ENCODE measurements at places on chromosomes 6 and 20. TPM values are rescaled to one million over a fixed set of nuclear protein-coding genes. Genes with fewer than 3 reads are reported as not detected.
A peak's percentile ranks its signal among the peaks of the same experiment; 100 is the strongest.

Gene CALHM4
- not detected for total RNA-seq

DNA sequence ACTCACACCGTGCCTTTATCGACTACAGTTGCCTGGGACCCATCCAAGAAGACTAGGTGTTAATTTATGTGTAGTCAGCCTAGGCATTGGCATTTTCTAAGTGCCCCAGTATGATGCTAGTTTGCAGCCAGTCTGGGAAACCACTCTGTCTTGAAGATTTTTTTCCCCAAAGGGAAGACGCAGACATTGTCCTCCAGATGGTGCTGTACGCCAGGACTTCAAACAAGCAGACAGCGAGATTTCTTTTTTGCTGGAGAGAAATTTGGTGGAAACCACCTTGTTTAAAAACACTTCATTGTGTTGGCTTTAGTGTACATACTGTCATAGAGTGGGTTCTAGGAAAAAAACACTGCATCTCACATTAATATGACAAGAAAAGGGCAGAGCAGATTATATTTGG lies 30.0 kb downstream of the ALDH5A1 start:
- DNase-seq, result no peak
- peaks cover 3% of the 10 kb centered on the region for H3K36me3 ChIP-seq
- H3K4me1 ChIP-seq, result no peaks in the 10 kb centered on the region
- H3K27ac ChIP-seq, result no peak overlapping the region
- H3K27me3 ChIP-seq, result no peaks in the 10 kb centered on the region

Gene MATN4
- 0.10 TPM for total RNA-seq

Gene TREML2
- total RNA-seq, result not detected

DNA sequence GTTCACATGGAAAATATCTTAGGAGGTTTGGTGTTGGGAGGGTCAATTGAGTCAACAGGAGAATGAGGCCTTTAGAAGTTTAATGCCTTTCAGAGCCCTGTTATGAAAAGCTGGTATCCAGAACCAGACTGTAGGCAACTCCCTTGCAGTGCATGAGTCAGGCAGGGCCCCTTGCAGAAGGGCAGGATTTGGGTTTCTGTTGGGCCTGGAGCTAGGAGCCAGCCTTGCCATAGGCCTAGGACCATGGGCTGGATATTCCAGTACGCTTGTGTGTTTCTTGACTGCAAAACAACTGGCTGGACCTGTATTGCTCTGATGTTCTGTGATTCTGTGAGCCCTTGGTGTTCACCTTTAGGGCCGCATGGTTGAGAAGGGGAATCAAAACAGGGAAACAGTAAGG lies 350.9 kb upstream of the PRND start:
- peaks cover 1% of the 10 kb centered on the region for H3K36me3 ChIP-seq
- no peak overlapping the region for H3K4me3 ChIP-seq
- peaks cover 13% of the 10 kb centered on the region for H3K27me3 ChIP-seq
- no peak overlapping the region for H3K27ac ChIP-seq
- H3K4me1 ChIP-seq, result peaks cover 6% of the 10 kb centered on the region
- no peak for DNase-seq

Gene KCNB1
- total RNA-seq, result 1.3 TPM

Gene CCN6
- total RNA-seq, result not detected

- no peak for DNase-seq
- H3K27ac ChIP-seq, result no peak overlapping the region
- H3K4me1 ChIP-seq, result no peaks in the 10 kb centered on the region
- peaks cover 9% of the 10 kb centered on the region for H3K27me3 ChIP-seq
- H3K36me3 ChIP-seq, result no peaks in the 10 kb centered on the region
Measured at GRCh38 chr20:57166568-57167291, 99.7 kb downstream of the BMP7 start.

Gene IL17A
- total RNA-seq, result not detected

DNA sequence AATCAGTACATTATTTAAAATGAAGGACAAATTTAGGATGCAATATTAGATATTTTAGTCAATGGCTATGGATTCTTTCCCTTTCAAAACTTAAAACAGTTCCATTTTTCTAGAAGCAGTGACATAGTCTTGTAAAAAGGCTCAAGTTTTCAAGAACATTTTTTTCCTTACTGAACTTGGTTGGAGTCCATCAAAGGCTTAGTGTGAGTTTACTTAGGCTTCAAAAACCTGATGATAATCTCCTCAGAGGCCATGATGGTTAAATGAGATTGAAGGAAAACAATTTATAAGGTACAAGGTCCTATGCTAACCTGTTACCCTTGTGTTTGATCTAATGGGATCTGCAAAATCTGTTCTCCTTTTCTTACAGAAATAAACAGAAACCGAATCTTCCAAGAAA lies 531.8 kb downstream of the UTRN start:
- no peak overlapping the region for H3K27ac ChIP-seq
- no peak for DNase-seq
- peaks cover 12% of the 10 kb centered on the region for H3K36me3 ChIP-seq
- no peak overlapping the region for H3K4me3 ChIP-seq
- H3K27me3 ChIP-seq, result no peaks in the 10 kb centered on the region
- peaks cover 2% of the 10 kb centered on the region for H3K4me1 ChIP-seq

Gene FILIP1
- total RNA-seq, result 0.51 TPM

- H3K27me3 ChIP-seq, result peaks cover 2% of the 10 kb centered on the region
- no peaks in the 10 kb centered on the region for H3K36me3 ChIP-seq
- no peak overlapping the region for H3K27ac ChIP-seq
- no peak for DNase-seq
- H3K4me3 ChIP-seq, result no peak overlapping the region
Measured at GRCh38 chr20:60630609-60631008, 621.5 kb upstream of the CDH4 start.

Gene VGLL2
- total RNA-seq, result not detected

DNA sequence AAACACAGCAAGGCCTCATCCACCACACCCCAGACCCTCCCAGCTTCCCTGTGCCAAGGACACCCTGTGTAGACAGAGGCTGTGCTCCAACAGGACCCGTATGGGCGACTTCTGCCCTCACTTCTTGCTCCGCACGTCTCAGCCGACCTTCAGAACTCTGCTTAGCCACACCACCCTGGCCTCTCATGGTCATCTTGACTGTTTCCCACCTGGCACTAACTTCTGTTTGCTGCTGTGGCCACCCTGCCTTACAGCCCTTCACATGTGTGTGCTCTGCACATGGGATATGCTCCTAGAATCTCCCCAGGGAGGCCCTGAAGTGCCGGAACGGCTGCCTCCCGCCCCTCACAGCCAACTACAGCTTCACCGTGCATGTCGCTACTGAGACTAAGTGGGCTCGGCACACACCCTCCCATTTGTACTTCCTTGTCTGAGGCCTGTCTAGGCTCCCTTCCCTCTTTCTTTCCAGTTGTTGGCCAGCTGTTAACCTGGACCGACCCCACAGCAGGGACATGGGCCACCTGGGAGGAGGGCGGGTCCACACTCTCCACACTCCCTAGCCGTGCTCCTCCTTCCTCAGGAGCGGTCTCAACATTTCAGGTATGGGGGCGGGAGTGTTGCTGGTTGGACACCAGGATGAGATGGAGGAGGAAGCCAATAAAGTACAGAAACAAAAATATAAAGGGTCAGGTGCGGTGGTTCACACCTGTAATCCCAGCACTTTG lies 69.6 kb downstream of the PYGB start:
- H3K4me3 ChIP-seq, result no peak overlapping the region
- no peaks in the 10 kb centered on the region for H3K27me3 ChIP-seq
- H3K36me3 ChIP-seq, result peaks cover 2% of the 10 kb centered on the region
- H3K4me1 ChIP-seq, result peaks cover 6% of the 10 kb centered on the region

- no peaks in the 10 kb centered on the region for H3K36me3 ChIP-seq
- no peak overlapping the region for H3K4me3 ChIP-seq
- DNase-seq, result no peak
- no peak overlapping the region for H3K27ac ChIP-seq
- no peaks in the 10 kb centered on the region for H3K27me3 ChIP-seq
- peaks cover 16% of the 10 kb centered on the region for H3K4me1 ChIP-seq
Measured at GRCh38 chr6:124772733-124773319, 189.4 kb upstream of the RNF217 start.

GRCh38 chr6:74756923-74757322 lies 448.9 kb downstream of the COL12A1 start:
- H3K36me3 ChIP-seq, result peaks cover 5% of the 10 kb centered on the region
- H3K4me1 ChIP-seq, result peaks cover 61% of the 10 kb centered on the region
- no peaks in the 10 kb centered on the region for H3K27me3 ChIP-seq
- no peak overlapping the region for H3K4me3 ChIP-seq

- H3K27me3 ChIP-seq, result peaks cover 1% of the 10 kb centered on the region
- peaks cover 3% of the 10 kb centered on the region for H3K4me1 ChIP-seq
- no peak overlapping the region for H3K27ac ChIP-seq
- DNase-seq, result no peak
Measured at GRCh38 chr6:168901076-168901475, 352.6 kb downstream of the THBS2 start.

- H3K27ac ChIP-seq, result no peak overlapping the region
- H3K4me1 ChIP-seq, result peaks cover 10% of the 10 kb centered on the region
- no peaks in the 10 kb centered on the region for H3K36me3 ChIP-seq
- H3K4me3 ChIP-seq, result no peak overlapping the region
- no peak for DNase-seq
Measured at GRCh38 chr6:36953931-36954261, 642 bp upstream of the PI16 start.

Gene SEC23B
- total RNA-seq, result 38.9 TPM

Gene RIPOR3
- total RNA-seq, result not detected

- no peak overlapping the region for H3K4me3 ChIP-seq
- DNase-seq, result no peak
- H3K27me3 ChIP-seq, result no peaks in the 10 kb centered on the region
- peaks cover 2% of the 10 kb centered on the region for H3K4me1 ChIP-seq
Measured at GRCh38 chr20:51600016-51600420, 57.5 kb upstream of the NFATC2 start.

GRCh38 chr6:82246370-82246769 lies 1.2 kb downstream of the IBTK start:
- H3K4me1 ChIP-seq, result peaks cover 51% of the 10 kb centered on the region
- H3K36me3 ChIP-seq, result peaks cover 6% of the 10 kb centered on the region
- H3K27me3 ChIP-seq, result no peaks in the 10 kb centered on the region
- H3K4me3 ChIP-seq, result peak overlapping the region; percentile 97

- no peak for DNase-seq
- H3K36me3 ChIP-seq, result no peaks in the 10 kb centered on the region
- peaks cover 14% of the 10 kb centered on the region for H3K4me1 ChIP-seq
- no peak overlapping the region for H3K4me3 ChIP-seq
- no peak overlapping the region for H3K27ac ChIP-seq
- H3K27me3 ChIP-seq, result no peaks in the 10 kb centered on the region
Measured at GRCh38 chr6:155968921-155969320, 513.3 kb upstream of the NOX3 start.

Gene RGS17
- 2.2 TPM for total RNA-seq

DNA sequence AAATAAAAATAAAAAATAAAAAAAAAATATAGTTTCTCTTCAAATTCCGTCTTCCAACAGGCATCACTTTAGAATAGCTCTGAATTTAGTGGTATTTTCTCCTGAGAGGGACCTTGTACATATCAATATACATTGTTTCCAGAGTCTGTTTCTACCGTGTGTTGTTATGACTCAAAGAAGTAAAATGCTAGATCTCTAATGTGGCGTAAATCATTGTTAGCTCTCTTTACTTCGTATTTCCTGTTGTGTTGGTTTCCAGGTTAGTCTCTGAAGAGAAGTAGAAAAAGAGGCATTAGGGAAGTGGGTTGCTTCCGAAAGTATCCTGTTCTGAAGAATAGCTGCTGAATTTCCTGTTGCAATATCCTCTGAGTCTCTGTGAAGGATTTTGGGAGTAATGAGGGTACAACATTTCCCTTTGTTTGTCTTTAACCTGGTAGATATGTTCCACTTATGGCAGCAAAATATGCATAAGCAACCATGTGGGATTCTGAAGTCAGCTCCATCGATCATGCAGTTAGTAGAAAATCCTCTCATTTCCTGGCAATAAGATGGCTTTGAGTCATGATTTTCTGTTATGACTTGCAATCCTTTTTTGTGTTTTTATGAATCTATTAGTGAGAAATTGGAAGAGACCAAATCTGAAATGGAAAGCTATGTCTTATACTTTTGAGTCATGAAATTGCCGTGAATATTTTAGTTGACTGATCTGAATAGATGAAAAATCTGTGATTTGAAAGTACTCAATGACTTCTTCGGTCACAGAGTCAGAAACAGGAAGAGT lies 42.0 kb upstream of the MCHR2 start:
- peaks cover 18% of the 10 kb centered on the region for H3K27me3 ChIP-seq
- no peak for DNase-seq
- H3K36me3 ChIP-seq, result peaks cover 2% of the 10 kb centered on the region
- H3K4me1 ChIP-seq, result no peaks in the 10 kb centered on the region
- no peak overlapping the region for H3K27ac ChIP-seq

DNA sequence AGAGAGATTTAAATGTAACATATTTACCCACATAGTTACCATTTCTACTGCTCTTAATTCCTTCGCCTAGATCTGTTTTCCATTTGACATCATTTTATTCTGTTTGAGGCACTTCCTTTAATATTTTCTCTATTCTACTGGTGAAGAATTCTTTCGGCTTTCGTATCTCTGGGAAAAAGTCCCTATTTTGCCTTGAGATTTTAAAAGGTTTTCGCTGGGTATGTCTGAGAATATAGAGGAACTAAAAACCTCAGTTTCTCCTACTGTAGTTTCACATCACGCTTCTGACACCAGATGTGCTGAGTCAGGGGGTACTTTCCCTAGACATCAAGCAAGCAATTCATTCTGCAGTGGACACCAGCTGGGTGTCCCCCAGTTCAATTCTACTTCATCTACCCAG lies 61.7 kb downstream of the E2F3 start:
- no peaks in the 10 kb centered on the region for H3K27me3 ChIP-seq
- DNase-seq, result no peak
- no peak overlapping the region for H3K4me3 ChIP-seq

DNA sequence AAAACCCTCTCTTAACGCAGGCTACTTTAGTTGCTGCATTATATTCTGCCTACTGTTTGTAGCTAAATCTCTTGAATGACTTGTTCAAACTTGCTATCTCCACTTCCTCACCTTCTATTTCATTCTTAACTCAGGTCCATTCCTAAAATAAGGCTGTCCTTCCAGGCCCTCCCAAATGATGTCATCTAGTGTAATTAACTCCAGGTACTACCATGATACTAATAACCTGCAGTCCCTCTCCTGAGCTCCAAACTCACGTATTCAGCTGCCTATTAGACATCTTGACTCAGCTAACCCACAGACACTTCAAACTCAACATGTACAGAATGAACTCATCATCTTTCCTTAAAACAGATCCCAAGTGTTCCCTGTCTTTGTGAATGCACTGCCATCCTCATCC lies 10.5 kb upstream of the TOP1 start:
- DNase-seq, result no peak
- H3K36me3 ChIP-seq, result no peaks in the 10 kb centered on the region
- no peaks in the 10 kb centered on the region for H3K27me3 ChIP-seq

DNA sequence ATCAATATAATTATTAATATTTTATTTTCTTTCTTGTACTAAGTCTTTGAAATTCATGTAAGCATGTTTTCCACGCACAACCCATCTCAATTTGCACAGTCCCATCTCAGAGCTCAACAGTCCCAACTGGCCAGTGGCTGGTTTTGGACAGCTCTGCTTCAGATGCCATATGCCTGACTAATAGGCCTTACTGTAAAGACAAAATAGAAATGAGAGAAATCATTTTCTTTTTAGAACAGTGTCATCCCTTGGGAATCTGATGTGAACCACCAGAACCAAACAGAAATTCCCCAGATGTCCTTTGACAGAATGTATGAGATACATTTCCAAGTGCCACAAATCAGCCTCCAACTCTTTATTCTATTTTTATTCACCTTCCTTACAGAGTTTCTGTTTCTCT lies 338.9 kb downstream of the ESR1 start:
- H3K4me1 ChIP-seq, result peaks cover 34% of the 10 kb centered on the region
- no peak for DNase-seq
- peak overlapping the region; percentile 28 for H3K4me3 ChIP-seq
- peak overlapping the region; percentile 82 for H3K27ac ChIP-seq
- peaks cover 36% of the 10 kb centered on the region for H3K36me3 ChIP-seq

GRCh38 chr6:44086931-44087574 lies 40.2 kb downstream of the MRPL14 start:
- peaks cover 4% of the 10 kb centered on the region for H3K4me1 ChIP-seq
- H3K36me3 ChIP-seq, result peaks cover 2% of the 10 kb centered on the region
- no peak overlapping the region for H3K4me3 ChIP-seq
- no peak for DNase-seq
- no peak overlapping the region for H3K27ac ChIP-seq
- H3K27me3 ChIP-seq, result no peaks in the 10 kb centered on the region

Gene PXDC1
- total RNA-seq, result 222 TPM

Gene SNAP91
- total RNA-seq, result 0.23 TPM
